A549 treated with Mapracorat at 1 μM for 4 hours (cell line): ENCODE measurements at places on chromosomes 6 and 20. TPM values are rescaled to one million over a fixed set of nuclear protein-coding genes. Genes with fewer than 3 reads are reported as not detected.

The ADTRP gene
- total RNA-seq: 0.19 to 1.1 TPM (median 0.24 TPM) in 5 replicates

The PACSIN1 gene
- total RNA-seq: 0.04 to 0.07 TPM (median 0.05 TPM) in 4 of 5 replicates, not detected in the other

The ENPP5 gene
- not detected in 5 replicates for total RNA-seq

The INSM1 gene
- not detected in 5 replicates for total RNA-seq

The SLC24A3 gene
- not detected in 5 replicates for total RNA-seq

The MOG gene
- total RNA-seq: not detected in 5 replicates

The OPRL1 gene
- 0.73 to 1.2 TPM (median 0.99 TPM) in 5 replicates for total RNA-seq

The RIPOR3 gene
- 0.06 TPM in 1 of 5 replicates, not detected in the others for total RNA-seq

The LINC00237 gene
- not detected in 5 replicates for total RNA-seq

The UNC5CL gene
- total RNA-seq: 0.33 to 0.62 TPM (median 0.49 TPM) in 5 replicates

The SYS1 gene
- total RNA-seq: 22.2 to 33.8 TPM (median 31.0 TPM) in 5 replicates

The BCAS4 gene
- 26.5 to 34.5 TPM (median 30.7 TPM) in 5 replicates for total RNA-seq

The LGSN gene
- total RNA-seq: 2.0 to 3.0 TPM (median 2.2 TPM) in 5 replicates

The LRRN4 gene
- 0.06 to 0.07 TPM in 2 of 5 replicates, not detected in the others for total RNA-seq

The CDSN gene
- 0.05 TPM in 1 of 5 replicates, not detected in the others for total RNA-seq

The PAK5 gene
- not detected in 5 replicates for total RNA-seq

The PRND gene
- not detected in 5 replicates for total RNA-seq

The RWDD1 gene
- 21.8 to 37.2 TPM (median 34.7 TPM) in 5 replicates for total RNA-seq

The POPDC3 gene
- total RNA-seq: 23.4 to 25.4 TPM (median 24.4 TPM) in 5 replicates

The METTL24 gene
- not detected in 5 replicates for total RNA-seq

The MOXD1 gene
- 1.4 to 1.9 TPM (median 1.7 TPM) in 5 replicates for total RNA-seq

The NRSN1 gene
- total RNA-seq: not detected in 5 replicates

The C6orf118 gene
- 0.14 to 0.20 TPM (median 0.18 TPM) in 4 of 5 replicates, not detected in the other for total RNA-seq

The MUC21 gene
- total RNA-seq: not detected in 5 replicates

The HSPA1B gene
- total RNA-seq: 89.4 to 177 TPM (median 151 TPM) in 5 replicates

The GSTA2 gene
- not detected in 5 replicates for total RNA-seq

The PSMB1 gene
- total RNA-seq: 238 to 252 TPM (median 244 TPM) in 5 replicates

The OTOR gene
- not detected in 5 replicates for total RNA-seq

The SDHAF4 gene
- total RNA-seq: 2.9 to 5.4 TPM (median 4.1 TPM) in 5 replicates
